Left cardiac atrium (tissue), 4 donors: ENCODE measurements at places on chromosomes 1 and 21. TPM values are rescaled to one million over a fixed set of nuclear protein-coding genes. Genes with fewer than 3 reads are reported as not detected.

SPATA46 gene
- total RNA-seq: not detected

ETNK2 gene
- 6.2 TPM for total RNA-seq

TMPRSS15 gene
- not detected for total RNA-seq

PLA2G4A gene
- total RNA-seq: 7.8 TPM

FCRL5 gene
- total RNA-seq: 0.10 TPM

PLPPR5 gene
- not detected for total RNA-seq

PHGDH gene
- 33.9 TPM for total RNA-seq

ABCA4 gene
- 0.21 TPM for total RNA-seq

SHCBP1L gene
- not detected for total RNA-seq

LCE1D gene
- not detected for total RNA-seq

EEIG2 gene
- 8.5 TPM for total RNA-seq

CASQ2 gene
- 603 TPM for total RNA-seq

PALMD gene
- total RNA-seq: 80.7 TPM
